ENCODE measurements at places on chromosomes 1 and 21.

- DNase-seq = peak; percentile 52
Measured at GRCh38 chr1:154404984-154405746, at the start of gene IL6R. IL6R (plus strand) TSS chr1:154405343; CDS start chr1:154405630, 287 bp downstream.

DNA sequence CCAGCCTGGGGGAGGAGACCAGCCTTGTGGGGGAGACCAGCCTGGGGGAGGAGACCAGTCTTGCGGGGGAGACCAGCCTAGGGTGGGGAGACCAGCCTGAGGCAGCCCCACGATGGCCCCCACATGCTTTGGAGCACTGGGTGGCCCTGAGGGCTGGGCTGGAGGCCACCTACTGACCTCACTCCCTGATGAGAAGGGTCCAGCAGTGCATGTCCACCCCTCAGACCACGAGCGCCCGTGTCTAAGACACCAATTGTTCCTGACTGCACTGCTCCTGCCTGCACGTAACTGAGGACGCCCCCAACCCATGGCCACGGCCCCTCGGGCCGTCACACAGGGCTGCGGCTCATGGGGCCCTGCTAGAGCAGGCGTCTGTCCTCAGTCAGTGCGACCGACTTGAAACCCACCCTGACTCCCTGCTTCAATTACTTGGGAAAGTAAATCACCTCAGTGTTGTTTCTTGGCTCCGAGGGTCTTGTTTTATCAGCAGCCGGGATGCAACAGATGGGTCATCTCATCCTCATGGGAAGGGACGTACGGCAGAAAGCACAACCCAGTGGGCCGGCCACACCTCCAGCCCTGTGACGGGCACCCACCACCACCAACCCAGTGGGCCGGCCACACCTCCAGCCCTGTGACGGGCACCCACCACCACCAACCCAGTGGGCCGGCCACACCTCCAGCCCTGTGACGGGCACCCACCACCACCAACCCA, at the start of gene SPATC1L:
Gene SPATC1L, minus strand, starts transcription at position 550 of the 715 bp plus-strand sequence. CDS start 1,643 bp downstream, outside the sequence.
- peak; percentile 25 for DNase-seq

GRCh38 chr1:153509729-153510354, 25.9 kb downstream of the S100A6 start:
- DNase-seq = peak; percentile 39

- no peak for DNase-seq
Measured at GRCh38 chr1:6501279-6501813, 9.9 kb upstream of the PLEKHG5 start.

DNA sequence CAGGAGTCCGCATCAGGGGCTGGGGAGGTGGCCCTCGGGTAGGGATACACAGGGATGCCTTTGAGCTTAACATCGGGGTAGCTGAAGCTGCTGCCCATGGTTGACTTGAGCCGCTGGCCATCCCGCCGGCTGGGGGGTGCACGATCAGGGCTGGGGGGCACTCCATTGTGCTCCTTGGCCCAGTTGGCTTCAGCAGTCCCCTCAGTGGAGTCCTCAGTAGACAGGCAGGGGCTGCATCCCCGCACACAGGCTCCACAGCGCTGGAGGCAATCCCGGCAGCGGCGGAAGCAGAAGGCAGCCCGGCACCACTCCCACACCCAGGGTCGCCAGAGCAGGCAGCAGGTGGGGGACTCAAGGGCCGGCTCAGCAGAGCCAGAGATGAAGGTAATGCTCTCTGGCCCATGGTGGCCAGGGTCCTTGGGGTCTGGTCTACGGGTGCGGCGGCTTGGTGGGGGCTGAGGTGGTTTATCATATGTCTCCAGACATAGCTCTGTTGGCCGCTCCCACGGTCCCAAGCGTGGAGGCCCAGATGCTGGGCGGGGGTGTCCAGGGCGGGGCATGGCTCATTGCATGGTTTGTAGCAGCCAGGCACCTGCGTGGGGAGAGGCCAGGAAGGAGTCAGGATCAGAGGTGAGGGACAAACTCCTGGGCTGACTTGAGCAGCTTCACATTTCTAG, 8.3 kb downstream of the KDF1 start:
- no peak for DNase-seq

- no peak for DNase-seq
Measured at GRCh38 chr1:67324068-67324467, 16.4 kb downstream of the IL12RB2 start.

DNA sequence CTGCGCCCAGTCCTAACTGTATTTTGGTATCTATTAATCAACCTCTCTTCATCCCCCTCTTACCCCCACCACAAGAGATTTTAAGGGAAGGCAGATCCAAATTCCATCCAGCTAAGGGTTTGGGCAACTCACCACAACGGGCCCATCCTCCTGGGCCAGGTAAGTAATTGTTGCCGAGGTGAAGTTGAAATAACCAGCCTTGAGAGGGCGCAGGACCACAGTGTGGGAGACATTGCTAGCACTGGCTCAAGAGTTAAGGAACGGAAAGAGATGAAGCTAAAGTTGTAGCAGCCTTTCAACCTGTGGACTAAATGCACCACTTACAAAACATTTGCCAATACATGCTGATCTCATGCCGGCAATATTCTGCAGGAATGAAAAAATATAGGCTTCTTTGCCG, 5.9 kb downstream of the SSR2 start:
- DNase-seq = no peak

- DNase-seq = no peak
Measured at GRCh38 chr1:100785470-100786052, 66.0 kb downstream of the VCAM1 start.

DNA sequence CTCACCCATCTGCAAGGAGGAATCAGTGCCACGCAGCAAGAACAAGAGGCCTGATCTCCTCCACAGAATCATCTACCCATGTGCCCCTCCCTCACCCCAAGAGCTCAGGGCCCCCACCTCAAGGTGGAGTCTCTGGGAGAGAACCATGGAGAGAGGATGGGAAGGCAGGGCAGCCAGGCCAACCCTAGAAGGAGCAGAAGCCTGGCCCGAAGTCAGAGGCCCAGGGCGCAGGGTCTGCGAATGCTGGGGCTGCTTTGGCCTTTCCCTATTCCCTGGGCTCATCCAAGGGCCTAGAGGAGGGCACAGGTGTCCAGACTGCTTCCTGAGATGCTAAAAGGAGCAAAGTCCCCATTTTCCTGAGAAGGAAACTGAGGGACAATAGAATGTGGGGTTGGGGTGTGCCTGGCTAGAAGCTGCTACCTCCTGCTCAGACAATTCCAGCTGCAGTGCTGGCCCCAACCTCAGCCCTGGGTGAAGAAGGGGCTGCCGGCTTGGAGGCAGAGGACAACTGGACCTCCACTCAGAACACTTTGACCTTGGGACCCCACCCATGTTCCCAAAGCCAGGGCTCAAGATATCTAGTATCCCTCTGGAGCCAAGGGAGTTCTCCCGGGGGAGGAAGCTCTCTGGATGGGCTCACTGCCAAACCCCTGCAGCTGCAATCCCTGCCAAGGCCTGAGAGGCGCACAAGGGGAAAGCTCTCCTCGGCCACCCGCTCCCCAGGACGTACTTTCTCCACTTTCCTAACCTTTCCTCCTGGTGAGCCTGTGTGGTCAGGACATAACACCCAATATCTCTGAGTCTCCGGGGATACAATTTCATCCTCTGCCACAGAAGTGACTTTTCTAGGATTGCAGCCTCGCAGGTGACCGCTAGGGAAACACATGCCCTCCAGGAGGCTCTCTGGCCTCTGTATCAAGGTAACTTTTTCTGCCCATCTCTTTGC, 16.6 kb upstream of the LEMD1 start:
- no peak for DNase-seq

- no peak for DNase-seq
Measured at GRCh38 chr1:52544665-52545525, 8.0 kb downstream of the TUT4 start.

DNA sequence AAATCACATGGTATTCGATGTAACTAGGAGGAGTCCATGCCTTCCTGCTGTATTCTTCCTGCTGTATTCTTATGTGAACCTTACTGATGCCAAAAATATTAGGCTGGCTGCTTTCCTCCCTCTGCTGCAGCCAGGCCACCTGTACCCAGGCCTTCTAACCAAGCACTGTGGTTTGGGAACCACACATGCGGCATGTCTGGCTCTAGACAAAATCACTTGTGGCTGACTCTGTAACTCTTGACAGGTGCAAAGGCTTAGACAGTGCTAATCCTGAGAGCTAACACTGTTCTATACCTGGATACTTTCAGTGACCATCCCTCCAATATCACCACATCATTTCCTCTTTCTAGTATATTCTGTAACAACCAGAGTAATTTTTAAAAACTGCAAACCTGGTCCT, 67.7 kb downstream of the PCP4 start:
- no peak for DNase-seq

DNA sequence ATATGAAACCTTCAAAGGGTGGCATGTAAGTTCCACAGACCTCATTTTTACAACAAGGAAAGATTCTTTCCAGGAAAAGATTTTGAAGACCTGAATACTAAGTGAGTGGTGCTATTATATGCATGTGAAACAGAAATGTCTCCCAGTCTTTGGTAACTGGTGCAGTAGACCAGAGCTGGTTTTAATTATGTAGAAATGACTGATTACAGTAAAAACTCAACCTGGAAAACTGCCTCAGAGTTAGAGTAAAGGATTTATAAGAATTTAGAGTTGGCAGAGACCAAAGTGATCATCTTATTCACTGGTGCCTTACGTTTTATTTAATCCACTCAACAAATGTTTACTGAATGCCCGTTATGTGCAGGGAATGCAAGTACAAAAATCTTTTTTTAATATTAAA, 30.2 kb upstream of the LRRC8D start:
- no peak for DNase-seq

GRCh38 chr1:51750729-51751128, 127.8 kb downstream of the NRDC start:
- no peak for DNase-seq

DNA sequence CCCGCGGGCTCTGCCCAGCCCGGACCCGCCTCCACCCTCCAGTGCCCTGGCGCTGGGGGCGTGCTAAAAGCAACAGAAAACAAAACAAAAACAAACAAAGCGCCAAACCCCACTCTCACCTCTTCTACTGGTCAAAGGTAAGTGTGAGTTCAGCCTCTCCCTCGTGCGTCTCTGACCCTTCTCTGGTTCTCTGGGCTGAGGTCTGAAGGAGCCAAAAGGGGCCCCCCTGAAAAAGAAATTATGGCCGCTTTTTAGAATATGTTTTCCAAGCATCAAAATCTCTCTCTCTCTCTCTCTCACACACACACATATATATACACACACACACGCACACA, 133.5 kb upstream of the DPYD start:
- no peak for DNase-seq

GRCh38 chr21:15134701-15135470, 70.1 kb upstream of the NRIP1 start:
- no peak for DNase-seq

DNA sequence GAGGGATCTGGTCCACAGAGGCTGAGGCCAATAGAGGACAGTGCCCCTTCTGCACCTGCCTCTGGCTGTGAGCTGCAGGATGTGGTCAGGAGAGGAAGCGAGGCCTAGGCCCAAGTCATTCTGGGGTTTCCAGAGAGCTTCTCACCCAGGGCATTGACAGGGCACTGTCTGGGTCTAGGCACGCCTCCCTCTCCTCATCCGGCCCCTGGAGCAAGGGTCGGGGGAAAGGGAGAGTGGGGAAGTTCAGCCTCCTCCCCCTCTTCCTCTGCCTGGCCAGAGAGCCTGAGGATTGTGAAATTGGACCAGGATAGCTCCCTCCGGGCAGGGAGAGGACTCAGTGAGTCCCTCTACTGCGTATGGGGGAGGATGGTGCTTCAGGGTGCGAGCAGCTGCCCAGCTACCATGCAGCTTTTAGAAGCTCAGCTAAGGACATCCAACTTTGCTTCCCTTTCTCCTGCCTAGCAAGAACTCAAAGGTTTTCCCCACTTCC, 6.3 kb upstream of the INAVA start:
- DNase-seq = peak; percentile 42

DNA sequence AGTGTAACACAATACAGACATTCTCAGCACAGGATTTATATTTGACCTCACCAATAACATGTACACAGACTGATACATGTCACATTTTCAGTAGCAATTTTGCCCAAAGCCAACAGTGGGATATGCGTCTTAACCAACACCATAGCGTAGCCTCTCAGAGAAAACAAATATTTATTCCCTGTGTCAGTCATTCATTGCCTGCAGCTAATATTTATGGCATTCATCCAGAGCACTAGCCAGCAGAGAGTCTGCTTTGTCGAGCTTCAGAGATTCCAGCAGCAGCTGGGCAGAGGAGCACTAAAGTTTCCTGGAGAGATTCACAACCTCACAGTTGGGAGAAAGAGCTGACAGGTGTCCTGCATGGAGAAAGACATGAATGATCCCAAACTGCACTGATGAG, 400.7 kb upstream of the DAB1 start:
- no peak for DNase-seq

GRCh38 chr21:43192501-43193081, 23.8 kb downstream of the CRYAA start:
- DNase-seq = no peak

DNA sequence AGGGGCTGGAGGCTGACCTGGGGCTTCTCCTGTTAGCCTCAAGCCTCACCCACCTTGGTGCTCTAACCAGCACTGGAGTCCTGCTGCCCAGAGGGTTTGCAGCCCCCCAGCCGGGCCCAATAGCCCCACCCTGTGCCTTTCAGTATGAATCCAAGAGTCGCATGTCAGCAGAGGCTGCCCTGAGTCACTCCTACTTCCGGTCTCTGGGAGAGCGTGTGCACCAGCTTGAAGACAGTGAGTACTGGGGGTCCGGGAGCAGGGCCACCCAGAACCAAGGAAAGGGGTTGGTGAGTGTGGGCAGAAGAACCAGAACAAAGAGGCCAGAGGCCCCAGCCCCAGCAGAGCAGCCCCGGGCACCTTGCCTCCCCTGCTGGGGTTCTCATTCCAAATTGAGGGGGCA, 25.6 kb downstream of the CDK18 start:
- no peak for DNase-seq

GRCh38 chr1:108063703-108064102, 98.7 kb upstream of the VAV3 start:
- no peak for DNase-seq

GRCh38 chr1:207021139-207021861, 11.3 kb downstream of the C1orf116 start:
- no peak for DNase-seq

- no peak for DNase-seq
Measured at GRCh38 chr1:64302971-64303370, 99.5 kb downstream of the UBE2U start.

GRCh38 chr1:63976006-63976405, 202.2 kb downstream of the ROR1 start:
- no peak for DNase-seq

- DNase-seq = no peak
Measured at GRCh38 chr1:171251042-171251951, 3.0 kb downstream of the FMO1 start.
